ENCODE measurements at places on chromosomes 12 and 14.

DNA sequence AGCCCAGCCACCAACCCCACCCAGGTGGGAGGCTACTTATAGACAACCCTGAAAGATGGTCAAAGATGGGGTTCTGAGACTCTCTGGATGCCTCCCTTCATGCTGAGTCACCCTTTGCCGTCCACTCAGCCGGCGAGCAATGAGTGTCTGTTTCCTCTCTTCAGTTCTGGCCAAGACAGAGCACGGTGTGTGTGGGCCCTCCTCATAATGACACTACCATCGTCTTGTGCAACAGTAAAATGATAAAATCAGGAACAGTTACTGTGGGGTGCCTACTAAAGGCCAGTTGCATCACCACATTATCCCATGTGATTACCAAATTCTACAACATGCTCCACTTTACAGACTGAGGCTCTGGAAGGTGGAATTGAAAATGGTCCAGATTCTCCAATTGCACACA, 7.0 kb upstream of the BDKRB1 start:
- DNase-seq = no peak

GRCh38 chr14:65226824-65227604, 124.7 kb upstream of the MAX start:
- DNase-seq = no peak

DNA sequence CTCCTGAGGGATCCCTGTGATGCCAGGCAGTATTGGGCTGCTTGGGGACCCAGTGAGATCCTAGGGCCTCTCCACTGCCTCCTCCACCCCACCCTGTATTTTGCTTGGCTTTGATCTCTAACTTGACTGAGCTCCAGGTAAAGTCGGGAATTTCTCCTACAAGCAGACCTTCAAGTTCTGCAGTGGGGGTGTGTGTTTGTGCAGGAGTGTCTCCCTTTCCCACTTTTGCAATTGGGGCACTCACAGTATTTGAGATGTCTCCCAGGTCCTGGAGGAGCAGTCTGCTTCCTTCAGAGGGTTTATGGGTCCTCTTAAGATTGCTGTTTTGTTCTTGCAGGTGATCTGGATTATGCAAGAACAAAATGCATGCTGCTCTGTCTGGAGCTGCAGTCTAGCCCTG, 68.9 kb downstream of the ALG10B start:
- DNase-seq = no peak

- DNase-seq = no peak
Observed at GRCh38 chr12:30706476-30706875, 10.8 kb upstream of the IPO8 start.

GRCh38 chr12:80293759-80294158, 150.3 kb upstream of the PTPRQ start:
- DNase-seq = peak; percentile 54

DNA sequence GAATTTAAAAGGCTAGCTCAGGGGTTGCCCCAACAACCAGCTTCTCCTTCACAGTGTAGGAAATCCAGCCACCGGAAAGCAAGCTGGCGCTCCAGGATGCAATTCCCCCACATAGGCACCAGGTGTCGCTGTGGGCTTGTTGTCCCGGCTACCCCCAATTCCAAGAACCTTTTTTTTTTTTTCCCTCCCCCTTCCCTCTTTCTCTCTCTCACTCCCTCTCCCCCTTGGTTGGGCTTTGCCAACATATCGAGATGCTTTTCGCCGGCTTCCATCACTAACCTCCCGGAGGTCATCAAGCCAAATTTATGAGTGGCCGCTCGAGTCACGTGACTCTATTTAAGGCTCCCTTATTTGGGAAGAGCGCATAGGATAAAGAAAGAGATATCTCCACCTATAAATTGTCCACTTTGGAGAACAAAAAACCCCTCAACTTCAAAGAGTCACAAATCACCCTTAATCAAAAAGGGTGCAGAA, at the start of gene HOXC5:
HOXC5 (plus strand) TSS at position 424 of the 474 bp plus-strand sequence. CDS start 73 bp downstream, outside the sequence.
- DNase-seq = peak; percentile 79

DNA sequence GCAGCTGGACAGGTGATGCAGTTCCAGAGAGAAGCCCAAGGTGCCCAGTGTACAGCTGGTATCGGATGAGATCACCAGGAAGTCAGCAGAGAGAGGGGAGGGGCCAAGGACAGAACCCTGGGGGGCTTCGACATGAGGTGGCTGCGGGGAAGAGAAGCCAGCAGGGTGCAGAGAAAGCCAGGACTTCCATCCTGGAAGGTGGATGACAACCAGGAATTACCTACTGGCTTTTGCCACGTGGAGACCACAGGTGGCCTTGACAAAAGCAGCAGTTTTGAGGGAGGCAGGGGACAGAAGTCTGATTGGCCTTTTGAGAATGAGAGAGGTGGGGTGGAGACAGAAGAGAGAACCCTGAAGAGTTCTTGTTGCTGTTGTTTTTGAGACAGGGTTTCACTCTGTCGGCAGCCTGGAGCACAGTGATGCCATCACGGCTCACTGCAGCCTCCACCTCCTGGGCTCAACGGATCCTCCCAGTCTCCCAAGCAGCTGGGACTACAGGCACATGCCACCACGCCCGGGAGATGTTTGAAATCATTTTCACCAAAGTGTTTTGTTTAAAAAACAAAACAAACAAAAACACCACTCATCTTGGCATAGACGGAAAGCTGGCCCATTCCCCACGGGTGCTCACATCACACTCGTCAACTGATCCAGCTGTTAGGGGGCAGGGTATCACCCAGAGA, 35.2 kb downstream of the CDC42BPB start:
- no peak for DNase-seq

GRCh38 chr12:65867394-65867793, 43.1 kb downstream of the HMGA2 start:
- no peak for DNase-seq

All from NCI-H1105 (cell line).